Gastroesophageal sphincter (tissue), 4 donors: ENCODE measurements at places on chromosomes 4 and X. TPM values are rescaled to one million over a fixed set of nuclear protein-coding genes. Genes with fewer than 3 reads are reported as not detected.

NSUN7 gene
- 3.2 TPM for total RNA-seq

RADX gene
- total RNA-seq: 0.66 TPM

HTN1 gene
- total RNA-seq: not detected

DNAAF6 gene
- total RNA-seq: 0.19 TPM

ZNF630 gene
- 3.2 TPM for total RNA-seq

APLN gene
- total RNA-seq: 1.1 TPM

CSAG3 gene
- not detected for total RNA-seq

GABRQ gene
- total RNA-seq: 0.07 TPM

SPANXC gene
- not detected for total RNA-seq

RAI2 gene
- total RNA-seq: 30.5 TPM

GDPD2 gene
- 0.35 TPM for total RNA-seq

TBX22 gene
- total RNA-seq: not detected

LRPAP1 gene
- 180 TPM for total RNA-seq

MAOB gene
- 24.5 TPM for total RNA-seq

IL15 gene
- 5.5 TPM for total RNA-seq

GUCY1A1 gene
- 196 TPM for total RNA-seq

NUDT10 gene
- 0.78 TPM for total RNA-seq

VCX2 gene
- total RNA-seq: not detected

CXCL13 gene
- not detected for total RNA-seq

EBP gene
- total RNA-seq: 15.6 TPM

PRR32 gene
- not detected for total RNA-seq

OTC gene
- not detected for total RNA-seq

BEX3 gene
- total RNA-seq: 200 TPM

SLC49A3 gene
- total RNA-seq: 5.2 TPM

ARHGEF9 gene
- 40.3 TPM for total RNA-seq

POU4F2 gene
- not detected for total RNA-seq

PAGE2 gene
- not detected for total RNA-seq

KLF3 gene
- total RNA-seq: 40.0 TPM

PCSK1N gene
- 10.6 TPM for total RNA-seq

SERPINA7 gene
- not detected for total RNA-seq

SGMS2 gene
- 170 TPM for total RNA-seq

TKTL2 gene
- not detected for total RNA-seq

TMPRSS11D gene
- 1.9 TPM for total RNA-seq

NPFFR2 gene
- 0.54 TPM for total RNA-seq

HGFAC gene
- 1.8 TPM for total RNA-seq

TMEM154 gene
- total RNA-seq: 1.5 TPM

TCEAL6 gene
- not detected for total RNA-seq
